ENCODE measurements at places on chromosomes 3 and 15.

GRCh38 chr3:99925584-99926230, 108.0 kb downstream of the CMSS1 start:
- peaks cover 44% of the 10 kb centered on the region for H3K4me1 ChIP-seq
- H3K27ac ChIP-seq = peak overlapping the region; percentile 17
- H3K36me3 ChIP-seq = no peaks in the 10 kb centered on the region
- H3K27me3 ChIP-seq = no peaks in the 10 kb centered on the region
- no peak overlapping the region for H3K4me3 ChIP-seq
- peak; percentile 19 for DNase-seq

GRCh38 chr3:191695815-191696153, 234.8 kb downstream of the PYDC2 start:
- H3K4me3 ChIP-seq = no peak overlapping the region
- no peaks in the 10 kb centered on the region for H3K27me3 ChIP-seq
- no peak for DNase-seq
- H3K4me1 ChIP-seq = no peaks in the 10 kb centered on the region

DNA sequence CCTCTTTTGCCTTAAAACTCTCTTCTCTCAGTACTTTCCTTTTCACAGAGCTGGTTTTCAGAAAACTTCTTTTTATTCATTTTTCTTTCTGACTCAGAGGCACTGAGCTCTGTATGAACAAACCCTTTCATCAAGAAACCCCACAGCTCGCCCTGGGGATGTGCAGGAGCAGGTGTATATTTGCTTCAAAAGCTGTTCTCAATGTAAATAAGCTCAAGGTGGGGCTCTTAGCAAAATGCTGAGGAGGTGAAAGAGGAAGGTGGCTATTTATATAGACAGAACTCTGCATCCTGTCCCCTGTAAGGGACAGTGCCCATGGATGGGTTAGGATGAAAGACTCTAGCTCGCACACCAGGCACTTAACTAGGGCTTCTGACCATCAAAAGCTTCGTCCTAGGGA, 302.0 kb downstream of the WDR72 start:
- no peaks in the 10 kb centered on the region for H3K4me1 ChIP-seq
- DNase-seq = no peak
- no peak overlapping the region for H3K27ac ChIP-seq
- H3K27me3 ChIP-seq = no peaks in the 10 kb centered on the region

GRCh38 chr3:29410660-29411405, 130.0 kb downstream of the RBMS3 start:
- H3K4me3 ChIP-seq = no peak overlapping the region
- H3K36me3 ChIP-seq = no peaks in the 10 kb centered on the region
- H3K27me3 ChIP-seq = no peaks in the 10 kb centered on the region
- peaks cover 6% of the 10 kb centered on the region for H3K4me1 ChIP-seq

GRCh38 chr15:68782589-68783161, 38.0 kb downstream of the ANP32A start:
- H3K4me1 ChIP-seq = peaks cover 7% of the 10 kb centered on the region
- no peak overlapping the region for H3K27ac ChIP-seq
- no peak for DNase-seq
- no peak overlapping the region for H3K4me3 ChIP-seq
- H3K27me3 ChIP-seq = no peaks in the 10 kb centered on the region
- H3K36me3 ChIP-seq = peaks cover 42% of the 10 kb centered on the region

DNA sequence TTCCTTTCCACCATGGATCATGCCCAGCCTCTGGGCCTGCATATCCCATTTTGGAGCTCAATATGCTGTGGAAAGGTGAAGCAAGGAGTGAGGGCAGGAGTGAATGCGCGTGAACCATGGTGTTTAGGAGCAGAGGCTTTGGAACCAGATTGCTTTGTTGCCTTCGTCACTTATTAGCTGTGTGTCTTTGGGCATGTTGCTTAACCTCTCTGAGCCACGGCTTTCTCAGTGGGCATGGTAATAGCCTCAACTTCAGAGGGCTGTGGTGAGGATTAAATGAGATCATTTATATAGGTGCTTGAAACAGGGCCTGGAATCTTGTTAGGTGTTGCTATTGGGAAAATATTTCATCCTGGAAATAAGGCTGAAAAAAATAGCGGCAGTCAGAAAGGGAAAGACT, 129.7 kb downstream of the WNT7A start:
- H3K36me3 ChIP-seq = no peaks in the 10 kb centered on the region
- H3K27ac ChIP-seq = no peak overlapping the region
- no peaks in the 10 kb centered on the region for H3K27me3 ChIP-seq
- H3K4me3 ChIP-seq = no peak overlapping the region
- H3K4me1 ChIP-seq = no peaks in the 10 kb centered on the region
- DNase-seq = no peak

DNA sequence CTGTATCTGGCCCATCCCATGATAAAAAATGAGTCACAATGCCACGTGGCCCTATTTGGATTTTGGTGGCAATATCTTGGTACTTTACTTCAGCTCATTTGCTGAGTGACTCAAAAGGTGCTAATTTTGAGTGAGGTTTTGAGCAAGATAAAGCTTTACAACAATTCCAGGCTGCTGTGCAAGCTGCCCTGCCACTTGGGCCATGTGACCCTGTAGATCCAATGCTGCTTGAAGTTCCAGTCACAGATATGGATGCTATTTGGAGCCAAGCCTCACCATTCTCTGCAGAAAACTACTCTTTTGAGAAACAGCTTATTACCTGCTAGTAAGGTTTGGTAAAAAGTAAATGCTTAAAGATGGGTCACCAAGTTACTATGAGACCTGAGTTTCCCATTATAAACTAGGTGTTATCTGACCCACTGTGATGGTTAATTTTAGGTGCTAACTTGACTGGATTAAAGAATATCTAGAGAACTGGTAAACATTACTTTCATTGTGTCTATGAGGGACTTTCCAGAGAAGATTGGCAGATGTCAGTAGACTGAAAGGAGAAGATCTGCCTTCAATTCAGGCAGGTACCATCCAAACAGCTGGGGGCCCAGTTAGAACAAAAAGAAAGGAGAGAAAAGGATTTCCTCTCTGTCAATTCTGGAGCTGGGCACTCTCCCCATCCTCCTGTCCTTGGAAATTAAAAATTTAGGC, 1083.9 kb downstream of the DIPK2A start:
- H3K4me3 ChIP-seq = no peak overlapping the region
- no peaks in the 10 kb centered on the region for H3K4me1 ChIP-seq
- no peak for DNase-seq

DNA sequence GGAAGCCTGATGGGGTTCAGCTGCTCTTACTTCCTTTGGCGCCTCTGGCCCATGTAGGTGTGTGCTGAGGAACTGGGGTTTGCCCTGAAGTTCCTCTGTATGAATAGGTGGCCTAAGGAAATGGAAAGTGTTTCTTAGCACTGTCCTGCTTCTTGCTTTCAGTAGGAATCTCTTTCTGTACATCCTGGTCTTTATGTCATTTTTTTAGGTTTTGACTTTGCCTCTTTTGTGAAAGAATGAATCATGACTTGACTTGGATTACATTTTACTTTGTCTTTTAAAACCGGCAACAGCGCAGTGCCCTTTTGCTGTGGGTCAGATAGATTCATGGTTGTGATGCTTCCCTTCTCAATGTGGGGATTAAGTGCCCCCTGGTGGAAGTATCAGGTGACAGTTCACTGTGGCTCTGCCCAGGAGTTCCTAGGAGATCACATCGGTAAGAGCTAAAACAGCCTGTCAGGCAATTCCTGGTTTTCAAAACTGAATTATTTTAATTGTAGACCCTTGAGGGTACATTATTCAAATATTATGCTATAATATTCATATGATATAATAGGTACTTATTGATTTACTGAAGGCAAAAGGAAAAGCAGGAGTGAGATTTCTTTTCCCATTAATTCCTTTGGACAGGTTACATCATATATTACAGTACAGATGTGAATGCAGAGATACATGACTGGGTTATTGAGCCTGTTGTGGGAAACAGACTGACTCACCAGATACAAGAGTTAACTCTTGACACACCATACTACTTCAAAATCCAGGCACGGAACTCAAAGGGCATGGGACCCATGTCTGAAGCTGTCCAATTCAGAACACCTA, 95.4 kb downstream of the HCN4 start:
- DNase-seq = no peak
- no peaks in the 10 kb centered on the region for H3K36me3 ChIP-seq
- no peaks in the 10 kb centered on the region for H3K27me3 ChIP-seq
- H3K4me1 ChIP-seq = peaks cover 3% of the 10 kb centered on the region
- H3K27ac ChIP-seq = no peak overlapping the region
- H3K4me3 ChIP-seq = no peak overlapping the region

DNA sequence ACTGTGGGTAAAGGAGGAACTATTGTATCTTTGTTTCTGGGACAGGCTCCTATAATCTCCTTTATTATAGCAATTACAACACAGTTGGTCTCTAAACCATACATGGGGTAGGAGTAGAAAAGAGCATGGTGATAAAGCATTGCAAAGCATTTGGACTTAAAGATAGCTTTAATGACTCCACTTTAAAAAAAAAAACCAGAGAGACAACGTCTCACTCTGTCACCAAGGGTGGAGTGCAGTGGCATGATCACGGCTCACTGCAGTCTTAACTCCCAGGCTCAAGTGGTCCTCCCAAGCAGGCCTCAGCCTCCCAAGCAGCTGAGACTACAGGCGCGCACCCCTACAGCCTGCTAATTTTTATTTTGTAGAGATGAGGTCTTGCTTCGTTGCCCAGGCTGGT, 68.2 kb downstream of the DENND4A start:
- no peak for DNase-seq
- no peak overlapping the region for H3K4me3 ChIP-seq
- no peaks in the 10 kb centered on the region for H3K4me1 ChIP-seq
- no peak overlapping the region for H3K27ac ChIP-seq

Data from keratinocyte (primary cell).